ENCODE measurements at places on chromosomes 7 and 10.

- DNase-seq, result no peak
These were observed 248.3 kb upstream of the GLI3 start for GRCh38 chr7:42485301-42485766.

DNA sequence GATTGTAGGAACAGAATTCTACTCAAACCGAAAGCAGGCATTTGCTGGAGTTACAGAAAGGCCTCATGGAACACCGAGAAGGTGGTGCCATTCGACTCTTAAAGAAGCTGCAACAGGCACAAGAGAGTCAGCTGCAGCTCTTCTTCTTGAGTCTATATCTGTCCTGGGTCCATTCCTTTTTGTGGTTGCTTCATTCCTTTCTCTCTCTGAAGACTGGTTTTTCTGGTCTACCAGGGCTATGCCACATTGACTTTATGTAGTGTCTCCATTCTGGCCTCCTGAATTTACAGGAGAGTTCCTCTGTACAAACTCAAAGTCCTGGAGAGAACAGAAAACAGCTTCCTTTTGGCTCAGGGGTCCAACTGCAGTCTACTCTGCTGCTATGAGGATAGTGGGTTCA is 132.8 kb downstream of the CFTR start:
- no peak for DNase-seq

- DNase-seq, result no peak
These were observed 220.2 kb downstream of the JAZF1 start for GRCh38 chr7:27960415-27960814.

DNA sequence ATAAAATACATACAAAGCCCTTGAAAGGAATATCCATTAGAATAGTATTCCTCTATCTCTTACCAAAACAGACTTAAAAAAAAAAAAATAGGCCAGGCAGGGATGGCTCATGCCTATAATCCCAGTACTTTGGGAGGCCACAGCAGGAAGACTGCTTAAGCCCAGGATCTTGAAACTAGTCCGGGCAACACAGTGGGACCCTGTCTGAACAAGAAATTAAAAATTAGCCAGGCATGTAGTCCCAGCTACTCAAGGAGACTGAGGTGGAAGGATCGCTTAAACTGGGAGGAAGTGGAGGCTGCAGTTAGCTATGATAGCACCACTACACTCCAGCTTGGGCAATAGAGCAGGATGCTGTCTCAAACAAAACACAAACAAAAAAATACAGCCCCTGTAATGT is 9.6 kb downstream of the PDLIM1 start:
- no peak for DNase-seq

DNA sequence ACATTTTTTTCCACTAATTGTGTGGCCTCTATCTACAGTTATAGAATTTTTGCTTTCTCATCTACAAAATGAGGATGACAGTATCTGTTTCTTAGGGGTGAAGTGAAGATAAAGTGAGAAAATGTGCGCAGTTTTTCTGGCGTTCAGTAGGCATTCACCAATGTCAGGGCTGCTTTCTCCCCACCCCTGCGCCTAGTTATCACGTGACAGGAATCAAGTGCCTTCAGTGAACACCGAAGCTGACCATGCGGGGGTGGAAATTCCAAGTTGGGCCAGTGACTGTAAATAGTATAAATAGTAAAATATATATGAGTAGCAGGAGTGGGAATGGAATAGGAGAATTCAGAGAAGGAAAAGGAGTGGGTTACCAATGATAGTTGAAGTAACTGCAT is 77.4 kb downstream of the TAF3 start:
- DNase-seq, result no peak

- DNase-seq, result peak; percentile 21
These were observed 55.2 kb upstream of the FRMD4A start for GRCh38 chr10:14385596-14386593.

DNA sequence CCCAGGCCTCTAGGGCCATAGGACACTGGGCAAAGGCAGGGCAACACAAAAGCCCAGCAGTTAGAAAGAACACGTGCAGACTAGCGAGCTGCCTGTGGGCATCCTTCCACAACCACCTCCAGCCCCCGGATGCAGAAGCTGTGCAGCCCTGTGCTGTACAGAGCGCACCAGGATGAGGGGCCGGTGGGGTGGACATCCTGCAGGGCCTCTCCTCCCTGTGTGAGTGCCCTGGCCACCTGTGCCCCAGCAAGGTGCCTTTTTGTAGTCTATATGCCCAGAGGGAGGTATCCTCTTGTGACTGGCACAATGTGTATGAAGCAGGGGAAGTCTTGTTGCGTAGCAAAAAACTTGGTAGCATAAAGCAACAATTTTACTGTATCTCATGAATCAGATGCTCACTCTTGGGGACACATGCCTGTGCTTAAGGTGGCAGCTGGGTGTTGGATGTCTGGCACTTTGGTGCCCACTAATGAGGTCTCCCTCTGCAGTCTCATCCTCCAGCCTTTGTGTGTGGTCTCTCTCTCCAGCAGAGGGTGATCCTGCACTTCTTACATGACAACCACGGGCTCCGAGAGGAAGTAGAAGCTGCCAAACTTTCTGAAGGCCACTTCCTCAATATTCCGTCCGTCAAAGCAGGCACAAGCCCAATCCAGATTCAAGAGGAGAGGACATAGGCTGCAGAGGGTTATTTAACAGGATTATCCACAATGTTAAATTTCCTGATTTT is 8.7 kb downstream of the NCAPG2 start:
- DNase-seq, result peak; percentile 85

DNA sequence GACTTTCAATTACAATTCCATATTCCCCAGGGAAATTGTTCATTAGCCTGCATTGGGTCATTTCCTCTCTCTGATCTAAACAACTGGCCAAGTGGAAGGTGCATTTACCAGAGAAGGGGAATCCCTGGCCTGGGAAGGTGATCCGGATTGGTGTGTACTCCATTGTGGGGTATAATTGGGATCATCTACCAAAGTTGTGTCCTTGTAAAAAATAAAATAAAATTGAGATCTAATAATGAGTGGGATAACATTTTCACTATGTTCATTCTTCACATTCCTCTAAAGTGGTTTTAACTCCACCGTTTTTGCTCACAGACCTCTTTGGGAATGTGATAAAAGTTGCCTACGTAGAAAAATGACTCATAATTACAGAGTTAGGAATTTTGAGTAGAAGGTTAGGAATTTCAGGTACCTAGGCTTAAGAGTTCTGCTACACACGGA is 22.8 kb downstream of the ARL5B start:
- no peak for DNase-seq

GRCh38 chr10:24963521-24964041 is 11.2 kb upstream of the PRTFDC1 start:
- no peak for DNase-seq

- no peak for DNase-seq
These were observed 191.1 kb upstream of the LRGUK start for GRCh38 chr7:133936074-133936473.

DNA sequence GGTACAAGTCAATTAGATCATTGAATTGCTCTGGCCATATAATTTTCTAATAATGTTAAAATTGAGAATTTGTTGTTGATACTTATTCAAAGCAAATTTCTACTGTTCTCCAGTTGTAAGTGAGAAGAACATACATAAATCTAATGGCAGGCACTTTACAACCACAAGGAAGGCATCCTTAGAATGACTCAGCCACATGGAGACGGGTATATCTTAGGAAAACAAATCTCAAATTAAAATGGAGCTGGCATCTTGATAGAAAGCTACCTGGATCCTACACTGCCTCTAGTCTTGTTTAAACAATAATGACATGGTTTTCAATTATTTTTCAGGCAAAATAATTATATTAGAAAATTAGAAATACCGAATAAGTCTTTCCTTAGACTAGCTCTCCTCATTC is 1183.7 kb upstream of the SORCS1 start:
- no peak for DNase-seq

DNA sequence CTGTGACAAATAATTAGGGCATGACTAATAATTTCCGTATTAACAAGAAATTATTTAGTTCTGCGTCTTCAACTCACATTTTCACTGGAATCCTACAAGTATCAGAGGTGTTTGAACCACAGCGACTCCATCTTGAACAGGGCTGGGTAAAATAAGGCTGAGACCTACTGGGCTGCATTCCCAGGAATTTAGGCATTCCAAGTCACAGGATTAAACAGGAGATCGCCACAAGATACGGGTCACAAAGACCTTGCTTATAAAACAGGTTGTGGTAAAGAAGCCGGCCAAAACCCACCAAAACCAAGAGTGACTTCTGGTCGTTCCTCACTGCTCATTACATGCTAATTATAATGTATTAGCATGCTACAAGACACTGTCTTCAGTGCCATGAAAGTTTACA is 14.9 kb upstream of the LANCL2 start:
- DNase-seq, result no peak

DNA sequence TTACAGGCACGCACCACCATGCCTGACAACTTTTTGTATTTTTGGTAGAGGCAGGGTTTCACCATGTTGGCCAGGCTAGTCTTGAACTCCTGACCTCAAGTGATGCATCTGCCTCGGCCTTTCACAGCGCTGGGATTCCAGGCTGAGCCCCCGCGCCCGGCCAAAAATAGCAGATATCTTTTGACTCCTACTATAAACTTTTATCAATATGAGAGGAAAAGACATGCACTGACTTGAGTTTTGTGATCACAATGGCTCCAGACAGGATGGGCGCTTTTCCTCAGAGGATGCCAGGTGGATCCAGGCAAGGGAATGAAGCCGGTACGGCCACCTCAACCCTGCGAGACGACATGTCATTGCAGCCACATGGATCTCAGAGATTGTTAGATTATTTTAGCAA is 123.9 kb downstream of the DNAJB6 start:
- DNase-seq, result no peak

- no peak for DNase-seq
These were observed 31.6 kb downstream of the TMEM120A start for GRCh38 chr7:75962607-75963380.

All from suppressor macrophage treated with lipopolysaccharide for 1 hour (primary cell).